Stimulated activated CD8-positive, alpha-beta memory T cell treated with anti-CD3 and anti-CD28 coated beads, Interleukin-4, amount 100 ng/mL, for 1 hour (primary cell): ENCODE measurements at places on chromosomes 3 and 15.

- no peak for DNase-seq
Observed at GRCh38 chr15:67765701-67766100, 59.6 kb upstream of the SKOR1 start.

GRCh38 chr3:151436675-151437446 is 24.0 kb downstream of the IGSF10 start:
- no peak for DNase-seq

GRCh38 chr3:84547971-84548970 is 410.5 kb upstream of the CADM2 start:
- DNase-seq: no peak

- no peak for DNase-seq
Observed at GRCh38 chr3:435161-435560, 238.6 kb downstream of the CHL1 start.

DNA sequence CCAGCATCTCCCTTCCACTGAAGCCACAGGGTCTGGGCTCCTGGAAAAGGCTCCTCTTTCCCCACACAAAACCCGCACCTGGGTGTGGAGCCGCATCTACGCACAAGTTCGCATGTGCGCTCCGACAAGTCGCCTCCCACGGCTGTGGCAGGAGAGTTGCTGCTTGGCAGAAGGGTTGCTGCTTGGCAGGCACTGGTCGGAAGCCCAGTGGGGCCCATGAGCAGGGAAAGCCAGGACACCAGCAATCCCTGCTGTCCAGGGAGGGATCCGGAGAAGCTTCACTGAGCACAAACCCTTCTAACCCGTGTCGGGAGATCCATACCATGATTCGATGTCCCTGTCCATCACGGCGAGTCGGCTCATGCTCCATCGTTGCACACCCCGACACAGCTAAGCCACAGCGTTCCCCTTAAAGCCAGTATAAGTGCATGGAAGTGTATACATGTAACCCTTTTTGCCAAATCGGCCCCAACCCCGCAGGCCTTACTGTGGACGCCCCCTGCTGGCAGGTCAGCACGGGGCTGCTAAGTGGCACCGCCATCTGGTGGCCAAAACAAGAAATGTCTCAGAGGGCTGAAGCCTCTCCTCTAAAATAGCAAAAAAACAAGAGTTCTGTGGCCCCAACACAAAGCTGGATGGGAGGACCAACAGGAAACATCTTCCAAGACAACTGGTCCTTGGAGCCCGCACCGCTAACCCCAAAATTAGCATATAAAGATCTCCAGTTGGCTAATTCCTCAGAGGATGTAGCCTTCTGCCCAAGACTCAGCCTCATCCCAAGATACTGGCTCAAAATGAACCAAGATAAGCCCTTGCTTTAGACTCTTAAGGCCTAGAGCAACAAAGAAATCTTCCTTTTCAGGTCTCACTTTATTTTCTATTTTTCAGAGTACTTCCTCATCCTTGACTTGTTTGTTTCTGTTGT is 8.3 kb downstream of the ANKRD63 start:
- peak; percentile 79 for DNase-seq

DNA sequence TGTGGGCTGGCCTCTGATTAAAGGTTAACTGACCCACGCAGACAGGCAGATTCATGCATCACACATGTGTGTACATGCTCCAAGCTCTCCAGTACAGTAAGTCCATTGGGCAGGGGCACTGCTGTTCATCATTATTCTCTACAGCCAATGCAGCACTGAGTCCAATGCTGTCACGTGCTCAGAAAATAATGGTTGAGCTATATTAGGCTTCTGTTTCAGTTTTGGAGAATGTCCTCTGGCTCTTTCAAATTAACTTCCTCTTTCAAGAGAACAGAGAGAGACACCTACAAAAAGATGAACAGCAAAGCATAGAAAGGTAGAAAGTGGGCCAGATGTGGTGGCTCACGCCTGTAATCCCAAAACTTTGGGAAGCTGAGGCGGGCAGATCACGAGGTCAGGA is 202.6 kb downstream of the MEX3B start:
- no peak for DNase-seq
